ENCODE measurements at places on chromosomes 7 and 10.

DNA sequence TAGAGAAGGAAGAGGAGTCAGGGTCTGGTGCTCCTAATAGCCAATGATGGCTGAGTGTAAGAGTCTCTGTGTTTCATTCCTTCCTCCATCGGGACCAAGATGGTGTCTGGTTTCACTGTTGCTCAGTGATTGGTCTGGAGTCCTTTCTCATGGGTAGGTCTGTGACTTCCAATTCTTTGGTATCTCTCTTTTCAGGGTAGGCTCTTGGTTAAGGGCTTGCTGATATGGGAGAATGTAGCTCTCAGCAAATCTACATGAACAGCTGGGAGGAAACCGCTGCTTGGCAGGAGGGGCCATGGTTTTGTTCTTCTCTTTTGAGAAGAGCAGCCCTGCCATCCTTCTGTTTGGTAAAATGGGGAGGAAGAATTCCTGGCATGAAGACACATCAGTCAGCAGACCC lies 209.1 kb upstream of the PODXL start:
- no peak for DNase-seq

DNA sequence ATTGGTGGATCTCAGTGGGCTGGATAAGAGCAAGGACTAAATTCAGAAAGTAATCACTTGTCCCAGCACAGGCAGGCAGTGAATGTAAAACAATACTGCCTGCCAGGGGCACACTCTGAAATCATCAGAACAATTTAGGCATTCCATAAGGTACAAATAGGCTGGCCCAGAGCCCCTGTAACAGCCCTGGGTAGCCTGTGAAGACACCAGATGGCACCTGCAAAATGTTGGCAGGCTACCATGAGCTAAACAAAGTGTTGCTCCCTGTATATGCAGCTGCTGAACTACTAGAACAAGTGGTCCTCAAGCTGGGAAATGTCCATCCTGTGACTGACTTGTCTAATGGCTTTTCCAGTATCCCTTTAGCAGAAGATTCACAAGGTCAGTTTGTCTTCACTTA lies 3.0 kb upstream of the PRSS37 start:
- no peak for DNase-seq

DNA sequence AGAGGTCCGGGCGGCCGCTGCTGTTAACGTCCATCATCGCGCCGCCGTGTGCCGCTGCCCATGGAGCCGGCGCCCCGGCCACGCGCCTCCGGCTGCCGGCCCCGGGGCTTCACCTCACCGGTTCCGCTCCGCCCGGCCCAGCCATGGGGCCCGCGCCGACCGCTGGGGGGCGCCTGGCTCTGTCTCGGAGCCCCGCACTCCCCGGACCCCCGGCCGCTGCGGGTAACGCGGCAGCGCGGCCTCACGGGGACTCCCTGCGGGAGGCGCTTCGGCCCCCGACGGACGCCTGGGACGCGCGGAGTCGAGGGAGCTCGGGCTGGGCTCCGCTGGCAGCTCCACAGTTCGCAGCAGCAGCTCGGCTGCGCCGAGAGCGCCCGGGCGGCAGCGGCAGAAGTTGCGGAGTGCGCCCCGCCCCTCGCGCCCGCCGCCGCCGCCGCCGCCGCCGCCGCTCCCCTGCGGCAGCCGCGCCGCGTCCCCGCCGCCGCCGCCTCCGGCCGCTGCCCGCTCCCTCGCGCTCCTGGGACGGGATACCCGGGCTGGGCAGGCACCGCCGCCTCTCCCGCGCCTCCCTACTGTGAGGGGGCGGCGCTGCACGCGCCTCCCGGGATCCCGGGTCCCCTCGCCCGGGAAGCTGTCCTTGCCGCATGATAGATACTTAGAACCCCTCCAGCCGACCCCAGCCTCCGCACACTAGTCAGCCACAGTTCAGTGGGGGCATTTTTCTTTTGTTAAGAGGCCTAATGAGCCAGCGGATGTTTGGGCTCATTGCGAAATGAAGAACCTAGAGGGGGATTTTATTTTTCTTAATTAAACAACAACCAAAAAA lies at the start of gene HTR7:
Gene HTR7 (minus strand): TSS at position 405 of the 826 bp plus-strand sequence. CDS start 368 bp downstream, at position 37.
- no peak for DNase-seq

GRCh38 chr7:47420122-47420780 lies 161.7 kb downstream of the TNS3 start:
- no peak for DNase-seq

DNA sequence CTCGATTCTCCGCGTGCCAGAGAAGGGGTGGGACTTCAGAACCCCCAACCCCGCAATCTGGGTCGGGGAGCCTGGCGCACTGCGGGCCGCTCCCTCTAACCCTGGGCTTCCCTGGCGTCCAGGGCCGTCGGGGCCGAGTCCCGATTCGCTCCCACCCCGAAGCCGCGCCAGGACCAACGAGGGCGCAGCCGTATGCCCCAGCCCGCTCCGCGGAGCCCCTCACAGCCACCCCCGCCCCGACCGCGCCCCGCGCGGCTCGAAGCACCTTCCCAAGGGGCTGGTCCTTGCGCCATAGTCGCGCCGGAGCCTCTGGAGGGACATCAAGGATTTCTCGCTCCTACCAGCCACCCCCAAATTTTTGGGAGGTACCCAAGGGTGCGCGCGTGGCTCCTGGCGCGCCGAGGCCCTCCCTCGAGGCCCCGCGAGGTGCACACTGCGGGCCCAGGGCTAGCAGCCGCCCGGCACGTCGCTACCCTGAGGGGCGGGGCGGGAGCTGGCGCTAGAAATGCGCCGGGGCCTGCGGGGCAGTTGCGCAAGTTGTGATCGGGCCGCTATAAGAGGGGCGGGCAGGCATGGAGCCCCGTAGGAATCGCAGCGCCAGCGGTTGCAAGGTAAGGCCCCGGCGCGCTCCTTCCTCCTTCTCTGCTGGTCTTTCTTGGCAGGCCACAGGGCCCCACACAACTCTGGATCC lies at the start of gene LEP:
Gene LEP (plus strand): TSS at position 583 of the 691 bp plus-strand sequence. CDS start 10,741 bp downstream, outside the sequence.
- no peak for DNase-seq

GRCh38 chr10:51257511-51258248 lies 183.4 kb downstream of the PRKG1 start:
- DNase-seq, result no peak

- no peak for DNase-seq
Measured at GRCh38 chr10:90865401-90865800, 6.4 kb upstream of the RPP30 start.

- DNase-seq, result no peak
Measured at GRCh38 chr10:116688241-116688711, 54.1 kb downstream of the HSPA12A start.

- no peak for DNase-seq
Measured at GRCh38 chr7:35035511-35035961, 1.7 kb downstream of the DPY19L1 start.

All from activated CD4-positive, alpha-beta T cell treated with anti-CD3 and anti-CD28 coated beads for 24 hours (primary cell).